ENCODE measurements at places on chromosomes 6 and 20.

DNA sequence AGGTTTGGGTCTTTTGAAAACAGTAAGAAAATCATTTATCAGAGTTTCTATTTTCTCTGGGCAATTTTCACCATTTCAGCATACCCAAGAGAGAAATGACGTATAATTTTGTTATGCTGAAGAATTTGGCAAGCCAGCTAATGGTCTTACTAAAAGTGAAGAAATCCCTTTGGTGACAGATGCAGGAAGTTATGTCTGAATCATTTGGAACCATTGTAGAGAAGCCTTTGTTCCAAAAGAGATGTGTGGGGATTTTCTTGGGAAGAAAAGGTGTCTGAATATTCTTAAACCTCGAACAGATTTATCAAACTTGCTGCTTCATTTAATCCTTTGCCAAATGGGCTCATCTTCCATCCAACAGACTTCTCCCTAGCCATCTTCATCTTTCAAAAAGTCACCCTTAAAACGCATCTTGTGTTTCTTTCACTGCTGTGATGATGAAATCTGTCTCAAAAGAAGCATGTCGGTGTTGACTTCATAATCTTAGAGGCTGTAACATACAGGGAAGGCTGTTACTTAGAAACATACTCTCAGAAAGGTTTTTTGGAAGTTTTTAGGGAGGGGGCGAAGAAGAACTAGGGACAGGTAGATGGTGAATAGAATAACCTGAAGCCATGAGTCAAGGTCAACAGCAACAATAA is 39.5 kb downstream of the CITED2 start:
- DNase-seq, result no peak

DNA sequence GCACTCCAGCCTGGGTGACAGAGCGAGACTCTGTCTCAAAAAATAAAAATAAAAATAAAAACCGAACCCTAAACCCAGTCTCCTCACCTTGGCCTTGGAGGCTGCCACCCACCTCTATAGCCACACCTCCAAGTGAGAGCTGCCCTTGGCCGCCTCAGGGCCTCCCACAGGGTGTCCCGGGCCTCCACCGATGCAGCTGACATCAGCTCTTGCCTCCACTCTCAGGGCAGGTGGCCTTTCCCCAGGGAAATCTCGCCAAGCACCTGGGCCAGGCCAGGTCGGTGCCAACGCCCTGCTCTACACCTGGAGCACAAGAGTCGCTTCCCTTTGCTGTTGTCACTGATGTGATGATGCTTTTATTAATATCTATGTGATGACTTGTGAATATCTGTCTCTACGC is 8.9 kb upstream of the MYL9 start:
- DNase-seq, result no peak

GRCh38 chr6:161366301-161366923 is 92.6 kb upstream of the AGPAT4 start:
- no peak for DNase-seq

GRCh38 chr6:169701311-169701953 is 397 bp downstream of the WDR27 start:
- DNase-seq, result no peak

DNA sequence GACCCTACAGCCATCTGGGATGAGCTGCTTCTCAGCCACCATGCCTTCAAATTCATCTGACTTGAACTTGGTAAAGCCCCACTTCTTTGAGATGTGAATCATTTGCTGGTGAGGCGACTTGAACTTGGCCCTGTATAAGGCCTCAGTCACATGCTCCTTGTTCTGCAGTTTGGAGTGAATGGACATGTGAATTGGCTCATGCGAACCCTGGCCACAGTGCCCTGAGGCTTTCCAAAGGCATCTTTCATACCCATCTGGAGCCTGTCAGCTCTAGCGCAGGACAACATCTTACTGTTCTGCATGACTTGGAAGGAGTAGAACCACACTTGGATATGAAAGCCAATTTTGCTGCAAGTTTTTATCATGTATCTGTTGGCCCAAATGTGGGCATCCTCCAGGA is 244.0 kb upstream of the FAM83B start:
- DNase-seq, result no peak

DNA sequence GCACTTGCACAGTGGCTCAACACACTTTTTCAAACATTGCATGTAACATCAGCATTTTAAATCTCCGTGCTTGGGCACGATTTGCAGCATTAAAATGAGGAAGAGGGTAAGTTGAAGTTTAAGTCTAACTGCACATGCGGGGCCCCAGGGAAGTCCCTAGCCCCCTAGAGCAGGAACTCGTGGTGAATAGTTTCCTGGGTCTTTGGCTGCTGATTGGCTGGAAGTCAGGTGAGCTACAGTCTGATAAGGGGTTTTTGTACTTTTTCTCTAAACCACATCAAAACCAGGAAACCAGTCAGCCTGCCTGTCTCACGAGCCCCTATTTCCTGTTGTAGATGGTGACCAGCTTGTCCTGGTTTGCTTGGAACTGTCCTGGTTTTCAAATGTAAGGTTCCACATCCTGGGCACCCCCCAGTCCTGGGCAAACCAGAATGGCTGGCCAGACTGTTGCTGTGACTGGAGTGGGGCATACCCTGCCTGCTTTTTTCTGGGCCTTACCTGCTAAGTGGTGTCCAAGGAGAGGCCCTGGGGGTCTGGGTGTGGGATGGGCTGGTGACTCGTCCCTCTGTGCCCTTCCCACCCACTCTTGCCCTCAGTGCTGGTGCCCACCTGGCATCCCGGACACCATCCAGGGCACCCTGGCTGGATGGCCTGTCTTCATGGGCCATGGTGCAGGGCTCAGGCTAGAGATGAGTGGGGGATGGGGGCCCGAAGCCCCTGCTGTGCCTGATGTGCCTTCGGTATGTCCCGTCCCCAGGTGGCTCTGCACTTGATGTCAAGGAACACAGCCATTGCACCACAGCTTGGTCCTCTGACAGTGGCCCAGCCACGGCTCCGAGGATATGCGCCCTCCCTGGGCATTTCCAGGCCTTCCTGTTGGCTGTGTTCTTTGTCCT is 31.8 kb downstream of the SUN5 start:
- DNase-seq, result no peak

DNA sequence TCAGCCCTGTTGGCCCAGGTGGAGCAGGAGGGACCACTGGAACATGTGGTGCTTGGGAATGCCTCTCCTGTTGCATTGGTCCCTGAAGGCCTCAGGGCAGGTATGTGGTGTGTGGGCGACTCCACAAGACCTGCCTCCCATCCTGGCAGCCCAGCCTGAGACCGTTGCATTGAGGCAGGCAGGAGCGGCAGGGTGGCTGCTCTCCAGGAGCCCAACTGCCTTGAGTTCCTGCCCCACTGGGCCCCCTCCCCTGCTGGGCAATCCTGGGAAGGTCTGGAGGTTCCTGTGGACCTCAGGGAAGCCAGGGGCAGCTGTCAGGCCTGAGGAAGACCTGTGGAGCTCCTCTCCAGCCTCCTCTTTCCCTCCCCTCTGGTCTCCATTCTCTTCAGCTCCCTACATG is 19.8 kb downstream of the MAVS start:
- DNase-seq, result no peak

DNA sequence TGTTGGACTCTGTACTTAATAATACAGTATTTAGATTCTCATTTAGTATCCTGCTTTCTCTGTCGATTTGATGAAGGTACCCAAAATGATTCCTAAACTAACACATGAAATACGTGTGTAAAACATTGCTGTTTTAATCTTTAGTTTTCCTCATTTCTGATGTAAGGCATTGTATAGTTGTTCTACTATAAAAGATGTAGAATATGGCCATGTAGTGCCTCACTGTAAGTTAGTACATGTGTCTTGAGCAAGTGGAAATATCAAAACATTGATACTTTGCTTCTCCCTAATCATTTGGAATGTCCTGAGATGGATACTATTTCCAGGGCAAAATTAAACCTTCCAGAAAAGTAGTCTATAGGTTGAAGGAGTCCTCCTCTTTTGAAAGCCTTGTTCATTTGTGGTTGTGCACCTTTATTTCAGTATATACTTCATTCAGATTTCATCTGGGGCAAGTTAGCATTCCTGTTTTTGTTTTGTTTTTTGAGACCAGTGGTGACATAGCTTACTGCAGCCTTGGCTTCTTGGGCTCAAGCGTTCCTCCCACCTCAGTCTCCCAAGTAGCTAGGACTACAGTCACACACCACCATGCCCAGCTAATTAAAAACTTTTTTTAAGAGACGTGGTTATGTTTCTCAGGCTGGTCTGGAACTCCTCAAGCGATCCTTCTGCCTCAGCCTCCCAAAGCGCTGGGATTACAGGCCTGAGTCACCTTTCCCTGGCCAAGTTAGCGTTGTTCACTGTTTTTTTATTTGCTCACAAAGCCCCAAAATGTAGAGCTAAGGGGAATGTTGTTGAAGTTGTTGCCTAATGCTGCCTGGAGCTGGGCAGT is 11.6 kb downstream of the SRSF3 start:
- no peak for DNase-seq

DNA sequence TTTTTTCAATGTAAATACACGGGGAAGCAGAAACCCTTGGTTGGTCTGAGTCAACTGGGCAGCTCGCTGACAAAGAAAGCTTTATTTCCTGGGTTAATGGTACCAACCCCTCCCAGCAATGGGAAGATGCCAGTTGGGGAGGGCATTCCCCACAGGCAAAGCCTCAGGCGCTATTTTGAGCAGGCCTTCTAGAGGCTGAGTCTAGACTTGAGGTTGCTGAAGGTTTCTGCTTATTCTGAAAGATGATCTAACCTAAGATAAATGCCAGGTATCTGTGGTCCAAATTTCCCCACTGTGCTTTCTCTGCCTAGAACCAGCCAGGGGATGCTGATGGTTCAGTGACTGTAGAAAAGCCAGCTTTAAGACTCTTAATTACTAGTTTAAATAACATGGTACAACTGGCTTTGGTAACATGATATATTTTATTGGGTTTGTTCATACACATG is 172.5 kb upstream of the JARID2 start:
- no peak for DNase-seq

GRCh38 chr6:168601546-168601945 is 160.6 kb downstream of the SMOC2 start:
- DNase-seq, result no peak

DNA sequence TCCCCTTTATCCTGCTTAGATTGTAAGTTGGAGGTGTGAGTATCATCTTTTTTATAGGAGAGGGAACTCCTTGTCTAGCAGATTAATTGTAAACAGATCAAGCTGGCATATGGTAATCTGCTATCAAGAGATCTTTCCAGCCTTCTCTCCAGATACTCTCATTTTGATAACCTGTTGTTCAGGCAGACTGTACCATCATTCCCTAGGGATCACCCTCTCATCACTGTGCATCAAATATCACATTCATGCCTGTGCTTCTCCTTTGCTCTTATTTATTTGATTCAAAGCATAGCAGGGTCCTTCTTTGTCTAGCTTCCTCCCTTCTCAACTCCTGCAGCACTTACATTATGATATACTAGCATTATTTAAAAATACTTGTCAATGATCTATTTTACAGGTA is 73.8 kb downstream of the LRRC1 start:
- no peak for DNase-seq

DNA sequence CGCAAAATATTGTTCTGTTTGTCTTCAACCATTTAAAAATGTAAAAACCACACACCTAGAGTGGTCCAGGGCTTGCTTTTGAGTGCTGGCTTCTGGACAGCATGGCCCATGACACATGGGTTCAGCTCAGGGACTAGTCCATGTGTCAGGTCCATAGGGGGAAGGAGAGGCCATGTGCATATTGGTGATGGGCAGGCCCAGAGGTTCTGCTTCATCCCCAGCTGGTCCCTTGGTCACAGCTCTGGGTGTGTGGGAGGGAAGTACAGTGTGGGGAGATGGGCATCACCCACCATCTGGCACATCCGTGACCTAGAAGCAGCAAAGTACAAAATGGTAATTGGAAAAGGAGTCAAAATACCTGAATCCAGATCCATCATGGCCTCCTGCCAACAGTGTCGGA is 50.7 kb downstream of the STK35 start:
- DNase-seq, result no peak

GRCh38 chr20:58597249-58597891 is 53.7 kb upstream of the STX16 start:
- no peak for DNase-seq

Data from NCI-H2081 treated with DMSO at 0.1 percent for 48 hours (cell line).